Dermis microvascular lymphatic vessel endothelial cell (primary cell): ENCODE measurements at places on chromosomes 5 and 9.

GRCh38 chr5:139650689-139651042 is 2.5 kb downstream of the CXXC5 start:
- no peak for DNase-seq

DNA sequence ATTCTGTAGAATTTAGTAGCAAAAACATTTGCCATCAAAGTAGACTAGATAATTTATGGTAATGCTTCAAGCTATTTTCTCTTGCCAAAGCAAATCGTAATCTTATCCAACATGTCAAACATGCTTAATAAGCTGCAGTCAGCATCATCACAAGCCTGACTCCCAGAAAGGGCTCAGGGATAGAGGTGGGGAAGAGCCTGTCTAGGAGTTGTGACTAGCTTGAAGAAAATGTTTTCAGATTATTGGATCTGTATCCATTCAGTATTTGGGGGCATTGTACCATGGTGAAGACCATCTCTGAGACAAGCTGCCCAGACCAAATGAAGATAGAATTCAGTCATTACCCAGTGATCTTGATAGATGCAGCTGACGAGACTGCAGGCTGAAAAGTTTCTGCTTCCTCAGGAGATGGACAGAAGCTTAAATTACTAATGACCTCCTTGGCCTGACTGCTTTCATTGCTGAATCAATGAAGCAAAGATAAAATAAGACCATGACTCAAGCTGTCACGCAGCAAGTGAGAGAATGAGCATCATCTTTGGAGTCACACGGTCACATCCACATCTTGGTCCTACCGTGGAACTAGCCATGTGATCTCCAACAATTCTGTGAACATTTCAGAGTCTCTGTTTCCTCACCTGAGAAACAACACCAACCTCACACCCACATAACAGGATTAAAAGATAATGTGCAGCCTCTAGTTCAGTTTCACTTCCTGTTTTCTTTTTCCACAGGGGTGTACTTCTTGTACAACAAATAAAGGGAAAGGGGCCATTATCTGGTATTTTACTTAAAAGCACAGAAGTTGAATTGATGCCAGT is 9.4 kb downstream of the ERAP2 start:
- peak; percentile 49 for DNase-seq

DNA sequence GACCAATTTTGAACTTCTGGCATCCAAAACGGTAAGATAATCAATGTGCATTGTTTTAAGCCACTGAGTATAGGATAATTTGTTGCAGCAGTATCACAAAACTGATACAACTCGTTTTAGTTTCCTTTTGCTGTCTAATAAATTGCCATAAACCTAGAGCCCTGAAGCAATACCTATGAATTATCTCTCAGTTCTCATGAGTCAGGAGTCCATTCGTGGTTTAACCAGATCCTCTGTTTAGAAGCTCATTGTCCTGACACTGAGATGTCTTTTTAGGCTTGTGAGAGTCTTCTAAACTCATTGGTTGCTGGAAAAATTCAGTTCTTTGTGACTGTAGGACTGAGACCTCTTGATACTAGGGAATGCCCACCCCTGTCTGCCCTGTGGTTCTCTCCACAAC is 262.9 kb downstream of the SEMA5A start:
- no peak for DNase-seq

DNA sequence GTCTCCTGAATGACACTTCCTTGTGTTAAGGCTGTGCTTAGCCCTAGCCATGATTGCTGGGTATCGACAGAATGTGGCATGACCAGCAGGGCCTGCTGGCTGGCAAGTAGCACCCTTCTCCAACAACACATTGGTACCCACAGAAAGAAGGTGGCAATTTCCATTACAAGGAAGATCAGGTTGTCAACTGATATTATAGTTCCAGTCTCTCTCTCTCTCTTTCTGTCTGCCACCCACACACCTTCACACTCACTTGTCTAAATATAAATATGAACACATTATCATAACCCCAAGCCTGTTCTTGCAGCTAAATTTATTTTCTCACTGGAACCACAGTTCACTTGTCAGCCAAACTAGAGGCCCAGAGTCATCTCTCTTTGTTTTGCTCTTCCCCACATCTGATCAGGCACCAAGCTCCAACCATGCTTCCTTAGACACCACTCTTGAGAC is 408.1 kb upstream of the PIK3R1 start:
- no peak for DNase-seq

DNA sequence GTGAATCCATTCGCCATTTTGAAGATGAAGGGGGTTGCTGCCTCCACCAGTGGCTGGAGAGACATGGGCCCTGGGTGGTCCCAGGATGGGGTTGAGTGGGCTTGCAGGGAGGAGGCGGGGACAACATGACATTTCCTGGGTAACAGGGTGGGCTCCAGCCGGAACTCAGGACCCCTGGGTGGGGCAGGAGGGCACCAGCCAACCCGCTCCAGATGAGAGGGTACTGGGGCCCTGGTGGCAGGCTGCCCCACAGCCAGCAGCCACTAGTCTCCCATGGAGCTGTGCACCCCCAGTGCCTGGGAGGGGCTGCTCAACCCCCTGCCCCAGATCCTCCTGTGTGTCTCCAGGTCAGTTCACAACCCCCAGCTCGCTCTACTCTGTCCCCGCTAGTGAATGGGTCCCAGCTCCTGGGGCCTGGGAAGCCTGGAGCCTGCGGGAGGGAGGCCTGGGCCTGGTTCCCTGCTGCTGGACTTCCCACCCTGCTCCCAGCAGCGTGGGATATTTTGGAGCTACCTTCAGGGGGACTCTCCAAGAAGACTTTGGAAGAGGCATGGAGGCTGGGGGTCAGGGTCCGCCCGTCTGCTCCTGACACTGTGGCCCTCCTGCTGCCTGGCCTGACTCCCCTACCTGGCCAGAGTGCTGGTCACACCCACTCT is 55.9 kb downstream of the AHRR start:
- DNase-seq, result no peak

DNA sequence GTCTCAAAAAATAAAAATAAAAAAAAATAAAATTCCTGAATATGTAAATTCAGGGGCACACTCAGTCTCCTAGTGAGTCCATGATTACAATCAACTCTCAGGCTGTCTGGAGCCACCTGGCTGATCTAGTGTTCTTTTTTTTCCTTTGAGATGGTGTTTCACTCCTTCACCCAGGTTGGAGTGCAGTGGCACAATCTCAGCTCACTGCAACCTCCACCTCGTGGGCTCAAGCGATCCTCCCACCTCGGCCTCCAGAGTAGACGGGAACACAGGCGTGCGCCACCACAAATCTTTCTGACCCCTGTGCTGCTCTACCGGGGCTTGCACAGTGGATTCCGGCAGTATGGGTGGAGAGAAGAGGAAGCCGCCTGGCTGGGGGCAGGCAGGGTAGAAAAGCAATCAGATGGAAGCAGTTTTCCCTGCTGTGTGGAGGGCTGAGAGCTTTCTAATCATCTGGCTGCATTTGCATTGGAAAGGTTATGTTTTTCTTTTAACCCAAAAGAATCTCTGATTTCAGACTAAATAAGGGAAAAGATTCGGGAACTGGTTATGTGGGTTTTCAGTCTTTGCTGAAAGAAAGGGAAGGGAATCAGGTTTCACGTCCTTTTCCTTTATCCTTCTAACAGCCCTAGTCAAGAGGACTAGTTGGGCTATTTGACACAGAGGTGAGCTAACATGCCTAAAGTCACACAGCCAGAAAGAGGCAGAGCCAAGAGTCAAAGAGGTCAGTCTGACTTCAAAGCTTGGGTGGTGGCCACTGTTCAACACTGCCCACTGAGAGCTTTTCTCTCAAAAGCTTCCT is 26.3 kb upstream of the CORO2A start:
- DNase-seq, result no peak

- no peak for DNase-seq
Observed at GRCh38 chr5:86427158-86427557, 190.6 kb upstream of the COX7C start.

- peak; percentile 76 for DNase-seq
Observed at GRCh38 chr9:69174616-69175463, 763 bp downstream of the TJP2 start.

GRCh38 chr5:138843316-138844124 is 31.6 kb downstream of the LRRTM2 start:
- DNase-seq, result no peak

- no peak for DNase-seq
Observed at GRCh38 chr5:120035181-120035580, 405.8 kb downstream of the FAM170A start.

- no peak for DNase-seq
Observed at GRCh38 chr5:40381676-40382363, 297.9 kb upstream of the PTGER4 start.

DNA sequence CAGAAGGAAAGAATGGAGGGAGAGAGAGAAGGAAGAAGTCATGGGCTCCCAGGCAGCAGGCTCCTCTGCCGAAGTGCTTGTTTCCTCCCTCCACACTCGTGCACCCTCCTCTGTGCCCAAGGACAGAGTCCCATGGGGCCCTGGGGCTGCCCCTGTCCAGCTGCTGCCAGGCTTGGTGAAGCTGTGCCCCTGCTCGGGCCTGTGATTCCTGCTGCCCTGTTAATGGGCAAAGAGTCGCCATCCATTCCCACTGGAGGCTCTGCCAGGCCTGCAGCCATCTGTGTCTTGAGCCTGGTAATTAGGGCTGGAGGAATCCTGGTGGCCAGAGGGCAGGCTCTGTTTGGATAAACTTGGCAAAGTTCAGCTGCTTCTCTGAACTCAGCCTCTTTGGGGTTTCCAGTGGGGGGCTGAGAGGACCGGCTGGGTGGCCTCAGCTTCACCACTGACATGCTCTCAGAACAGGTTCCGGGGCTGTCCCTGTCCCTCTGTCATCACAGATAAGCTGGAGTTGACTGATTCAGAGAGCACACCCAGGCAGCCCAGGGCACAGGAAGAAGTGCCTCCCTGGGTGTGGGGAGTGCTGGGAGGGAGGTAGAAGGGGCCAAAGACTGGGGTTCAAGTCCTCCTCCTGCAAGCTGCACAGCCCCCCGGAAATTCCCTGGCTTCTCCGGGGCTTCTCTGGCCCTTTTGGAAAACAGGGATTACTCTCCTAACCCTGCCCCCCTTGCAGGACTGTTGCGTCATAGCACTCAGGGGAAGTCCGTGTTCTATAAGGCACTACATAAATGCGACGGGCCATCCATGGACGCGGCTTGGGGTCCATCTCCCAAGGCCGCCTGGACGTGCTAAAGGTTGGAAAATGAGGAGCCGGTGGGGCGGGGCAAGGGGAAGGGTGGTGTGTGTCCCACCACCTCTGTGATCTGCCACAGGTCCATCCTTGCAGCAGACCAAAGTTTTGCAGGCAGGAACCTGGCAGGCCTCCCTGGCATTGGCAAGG is 154.8 kb downstream of the PAX5 start:
- no peak for DNase-seq

GRCh38 chr5:67353500-67354450 is 157.2 kb upstream of the CD180 start:
- DNase-seq, result peak; percentile 11

- DNase-seq, result no peak
Observed at GRCh38 chr9:108213511-108213910, 642.3 kb downstream of the ACTL7B start.

GRCh38 chr9:120481248-120481647 is 98.7 kb downstream of the CDK5RAP2 start:
- peak; percentile 7 for DNase-seq

DNA sequence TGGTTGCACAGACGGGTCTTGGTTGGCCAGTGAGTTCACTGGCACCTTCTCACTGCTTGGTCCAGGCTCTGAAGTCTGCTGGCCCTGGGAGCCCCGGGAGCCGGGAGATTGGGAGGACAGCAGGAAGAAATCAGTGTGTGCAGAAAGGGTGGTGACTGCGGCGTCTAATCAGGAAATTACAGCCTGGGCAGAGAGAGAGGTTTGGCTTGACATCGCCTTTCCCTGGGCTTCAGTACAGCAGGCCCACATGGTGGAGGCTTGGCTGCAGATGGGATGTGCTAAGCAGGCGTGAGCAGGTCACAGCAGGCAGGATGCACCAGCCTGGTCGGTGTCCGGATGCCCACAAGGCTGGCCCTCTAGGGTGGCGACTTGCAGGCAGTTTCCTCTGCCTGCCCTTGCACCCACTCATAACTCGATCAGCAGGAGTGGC is 17.2 kb downstream of the PITX1 start:
- DNase-seq, result no peak

GRCh38 chr5:174378121-174378874 is 332.8 kb downstream of the NSG2 start:
- DNase-seq, result no peak

DNA sequence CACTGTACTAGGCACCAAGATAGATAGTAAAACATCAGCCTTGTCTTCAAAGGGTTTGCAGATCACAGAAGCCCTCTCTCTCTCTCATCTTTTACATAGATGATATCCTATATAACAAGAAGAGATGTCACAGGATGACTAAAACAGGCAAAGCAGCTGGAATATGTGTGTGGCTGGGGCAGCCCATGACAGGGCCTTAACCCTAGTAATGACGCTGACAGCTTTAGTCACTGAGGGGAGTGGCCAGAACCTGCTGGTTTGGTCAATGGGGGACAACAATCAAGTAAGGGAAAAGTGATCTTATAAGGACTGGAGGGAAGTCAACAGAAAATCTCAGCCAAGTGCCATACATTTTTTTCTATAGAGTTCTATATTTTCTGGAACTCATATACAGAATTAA is 41.9 kb upstream of the RIC1 start:
- DNase-seq, result peak; percentile 33

DNA sequence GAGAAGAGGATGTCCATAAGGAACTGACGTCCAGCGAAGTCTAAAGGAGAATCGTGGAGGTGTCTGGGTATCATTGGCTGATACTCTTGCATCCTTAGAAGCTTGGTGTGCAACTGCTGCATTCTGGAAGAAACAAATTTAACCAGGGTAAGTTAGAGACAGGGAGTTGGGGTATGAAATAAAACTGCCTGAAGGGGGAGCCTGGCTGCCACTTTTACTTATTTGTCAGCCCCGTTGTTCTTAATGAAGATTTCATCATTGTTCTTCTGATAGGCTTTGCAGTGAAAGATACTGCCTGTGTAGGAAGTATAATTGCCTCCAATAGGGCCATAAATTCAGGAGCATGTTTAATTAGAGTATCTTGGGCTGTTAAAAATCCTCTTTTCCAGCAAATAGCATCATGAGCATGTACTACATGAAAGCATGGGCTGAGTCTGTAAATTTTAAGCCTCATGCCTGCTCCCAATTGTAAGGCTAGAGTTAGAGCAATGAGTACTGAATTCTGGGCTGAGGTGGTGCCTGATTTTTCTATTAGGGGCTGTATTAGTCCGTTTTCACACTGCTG is 1264.5 kb upstream of the ACO1 start:
- peak; percentile 50 for DNase-seq

DNA sequence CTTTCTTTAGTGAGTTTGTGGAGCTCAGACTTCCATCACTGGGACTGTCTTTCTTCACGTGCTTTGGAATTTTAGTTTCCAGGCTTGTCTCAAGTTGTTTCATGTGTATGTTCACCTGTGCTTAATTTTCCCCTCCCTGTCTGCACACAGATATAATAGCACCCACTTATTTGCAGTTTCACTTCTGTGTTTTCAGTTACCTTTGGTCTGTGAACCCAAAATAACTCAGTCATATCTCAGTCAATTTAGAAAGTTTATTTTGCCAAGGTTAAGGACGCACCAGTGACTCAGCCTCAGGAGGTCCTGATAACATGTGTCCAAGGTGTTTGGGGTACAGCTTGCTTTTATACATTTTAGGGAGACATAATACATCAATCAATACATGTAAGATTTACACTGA is 330.4 kb downstream of the ICE1 start:
- no peak for DNase-seq
